Fibroblast of skin of left quadriceps (primary cell): ENCODE measurements at places on chromosomes 11 and 22.
A peak's percentile ranks its signal among the peaks of the same experiment; 100 is the strongest.

DNA sequence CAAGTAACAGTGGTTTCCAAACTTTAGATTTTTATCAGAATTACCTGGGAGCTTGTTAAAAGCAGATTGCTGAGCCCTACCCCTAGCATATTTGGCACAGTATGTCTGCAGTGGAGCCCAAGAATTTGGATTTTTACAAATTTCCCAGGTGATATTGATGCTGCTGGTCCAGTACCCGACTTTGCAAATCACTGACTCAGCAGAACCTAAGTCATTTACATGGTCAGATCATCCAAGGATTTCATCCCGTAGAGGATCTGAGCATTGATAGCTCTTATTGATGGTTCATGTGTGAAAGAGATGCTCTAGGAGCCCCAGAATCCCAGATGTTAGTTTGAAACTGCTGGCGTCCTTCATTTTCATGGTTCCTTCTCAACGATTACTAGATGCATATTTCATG is 6.0 kb downstream of the C11orf97 start:
- DNase-seq = no peak

DNA sequence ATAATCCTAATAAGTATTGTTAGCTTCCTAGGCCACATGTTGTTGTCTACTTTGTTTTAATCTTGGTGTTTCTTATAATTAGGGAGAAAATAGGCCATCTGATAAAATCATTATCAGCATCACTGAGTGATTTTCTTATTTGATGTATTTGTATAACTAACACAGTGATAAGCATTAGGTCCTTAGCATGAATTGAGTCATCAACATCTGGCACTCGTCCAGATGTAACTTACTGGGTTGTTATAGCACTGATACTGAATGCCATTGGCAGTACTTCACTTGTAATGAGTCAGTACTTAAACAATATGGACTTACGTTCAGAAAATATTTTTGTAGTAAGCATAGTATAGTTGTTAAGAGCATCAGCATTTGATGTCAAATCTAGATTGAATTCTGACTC is 16.2 kb downstream of the API5 start:
- DNase-seq = peak; percentile 81

GRCh38 chr11:58546841-58547240 is 28.8 kb downstream of the LPXN start:
- no peak for DNase-seq

DNA sequence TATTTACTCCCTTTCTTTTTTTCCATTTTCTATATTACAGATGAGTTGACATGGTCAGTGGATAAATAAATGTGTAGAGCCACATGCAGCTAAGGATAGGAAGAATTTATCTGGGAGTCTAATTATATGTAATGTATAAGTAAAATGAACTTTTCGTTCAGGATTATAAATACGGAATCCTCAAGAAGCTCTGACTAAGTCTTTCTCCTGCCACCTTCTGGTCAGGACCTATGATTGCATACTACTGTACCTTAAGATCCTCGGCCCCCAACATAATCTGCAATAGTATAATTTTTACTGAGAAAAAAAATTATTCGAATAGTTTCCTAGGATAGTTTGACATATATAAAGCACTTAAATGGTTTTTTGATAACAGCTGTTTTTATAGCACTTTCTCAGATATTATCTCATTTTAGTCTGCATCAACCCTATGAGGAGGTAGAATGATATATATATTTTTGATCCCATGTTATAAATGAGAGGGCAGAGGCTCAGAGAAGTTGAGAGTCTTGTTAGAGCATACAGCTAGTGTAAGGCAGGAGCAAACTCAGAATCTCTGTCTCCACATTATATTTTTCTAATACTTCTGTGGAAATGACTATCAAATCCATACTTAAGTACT is 36.1 kb downstream of the CCDC90B start:
- peak; percentile 13 for DNase-seq

GRCh38 chr22:41526830-41527799 is 17.2 kb downstream of the POLR3H start:
- DNase-seq = no peak

DNA sequence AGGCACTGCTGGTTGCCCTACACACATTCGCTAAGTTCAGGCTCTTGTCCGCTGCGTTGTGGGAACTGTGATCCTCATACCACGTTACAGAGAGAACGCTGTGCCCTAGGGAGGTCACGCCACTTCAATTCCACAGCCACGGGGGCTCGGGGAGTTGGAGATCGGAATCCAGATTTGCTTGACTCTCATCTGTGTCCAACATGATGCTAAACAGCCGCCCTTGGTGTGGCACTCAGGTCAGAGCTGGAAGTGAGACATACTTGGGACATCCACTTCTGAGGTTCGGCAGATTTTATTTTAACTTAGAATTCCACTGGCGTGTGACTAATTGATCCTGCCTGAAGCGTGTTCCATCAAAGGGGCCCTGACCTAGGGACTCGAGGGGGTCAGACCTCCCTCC is 41.7 kb downstream of the RIBC2 start:
- DNase-seq = no peak

DNA sequence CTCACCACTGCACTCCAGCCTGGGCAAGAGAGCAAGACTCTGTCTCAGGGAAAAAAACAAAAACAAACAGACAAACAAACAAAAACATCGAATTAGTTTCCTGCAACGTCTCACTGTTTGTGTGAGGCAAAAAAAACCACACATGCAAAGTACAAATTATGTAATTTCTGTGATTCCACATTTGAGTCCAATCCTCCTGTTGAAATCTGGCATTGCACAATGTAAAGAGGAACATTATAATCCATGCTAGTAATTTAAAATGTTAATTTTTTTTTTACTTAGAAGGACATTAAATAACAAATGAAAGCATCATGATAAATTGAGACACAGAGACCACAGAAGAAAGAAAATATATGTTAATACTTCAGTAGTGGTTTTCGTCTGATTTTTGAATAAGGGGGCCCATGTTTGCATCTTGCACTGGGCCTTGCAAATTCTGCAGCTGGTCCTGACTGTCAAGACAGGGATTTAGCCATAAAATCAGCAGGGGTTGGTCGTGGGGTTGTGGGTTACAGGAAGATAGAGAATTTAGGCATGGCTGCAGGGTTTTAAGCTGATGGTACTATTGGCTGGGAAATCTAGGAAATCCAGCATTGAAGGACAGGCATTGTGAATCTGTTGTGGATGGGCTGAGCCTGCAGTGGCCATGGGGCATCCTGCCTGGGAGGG is 102.6 kb upstream of the ALDH3B2 start:
- DNase-seq = no peak

DNA sequence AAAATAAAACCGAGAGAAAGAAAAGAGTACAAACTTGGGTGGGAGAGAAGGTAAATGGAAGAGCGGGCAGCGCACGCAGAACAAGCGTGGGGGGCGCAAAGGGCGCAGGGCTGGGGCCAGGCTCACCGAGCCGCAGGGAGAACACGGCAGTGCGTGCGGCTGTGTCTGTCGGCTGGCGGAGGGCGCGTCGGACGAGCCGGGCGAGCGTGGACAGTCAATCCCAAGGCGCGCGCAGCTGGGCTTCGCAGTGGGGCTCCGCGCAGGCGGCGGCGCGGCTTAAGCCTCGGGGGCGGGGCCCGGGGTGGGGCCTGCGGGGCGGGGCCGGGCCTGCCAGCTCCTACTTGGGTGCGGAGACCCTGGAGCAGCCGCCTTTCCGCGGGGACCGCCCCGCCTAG is at the start of gene UCP2:
Gene UCP2 (minus strand): TSS at position 249 of the 395 bp plus-strand sequence. CDS start 4,465 bp downstream, outside the sequence.
- DNase-seq = no peak

GRCh38 chr11:75308116-75308515 is 43.3 kb downstream of the ARRB1 start:
- DNase-seq = no peak

- peak; percentile 84 for DNase-seq
These were observed 14.5 kb downstream of the CTNND1 start for GRCh38 chr11:57776031-57776521.

DNA sequence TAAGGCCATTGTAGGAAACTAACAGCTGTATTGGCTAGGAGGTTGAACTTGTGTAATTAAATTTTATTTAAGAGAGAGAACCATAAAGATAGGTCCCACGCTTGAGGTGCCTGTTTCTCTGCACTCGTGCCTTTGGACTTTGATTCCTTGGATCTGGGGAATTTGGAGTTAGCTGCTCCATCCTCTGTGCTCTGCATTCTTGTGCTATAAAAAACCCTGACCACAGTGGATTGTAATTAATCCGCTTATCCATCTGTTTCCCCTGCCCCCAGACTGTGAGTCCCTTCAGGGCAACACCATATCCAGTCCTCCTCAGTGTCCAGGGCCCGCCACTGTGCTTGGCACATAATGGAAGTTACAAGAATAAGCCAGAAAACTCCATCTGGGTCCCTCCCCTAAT is 169.8 kb downstream of the SPON1 start:
- DNase-seq = peak; percentile 3

DNA sequence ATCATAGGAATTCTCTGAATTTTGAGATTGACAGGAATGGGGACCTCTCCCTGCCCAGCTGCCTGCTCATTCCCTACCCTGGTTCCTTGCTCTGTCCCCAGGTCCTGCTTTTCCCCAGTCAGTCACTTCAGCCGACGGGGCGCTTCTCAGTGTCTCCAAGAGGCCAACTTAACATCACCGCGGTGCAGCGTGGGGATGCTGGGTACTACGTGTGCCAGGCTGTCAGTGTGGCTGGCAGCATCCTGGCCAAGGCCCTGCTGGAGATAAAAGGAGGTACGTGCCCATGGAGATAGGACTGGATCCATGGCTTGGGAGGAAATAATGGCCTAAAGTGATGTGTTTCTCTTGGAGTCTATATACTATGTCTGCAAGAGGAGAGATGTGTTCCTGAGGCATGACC is 7.0 kb downstream of the ROBO3 start:
- DNase-seq = no peak

- DNase-seq = peak; percentile 19
These were observed 44.7 kb downstream of the CCDC90B start for GRCh38 chr11:83241291-83241946.

GRCh38 chr22:25085156-25085555 is 114.5 kb upstream of the CRYBB3 start:
- no peak for DNase-seq

DNA sequence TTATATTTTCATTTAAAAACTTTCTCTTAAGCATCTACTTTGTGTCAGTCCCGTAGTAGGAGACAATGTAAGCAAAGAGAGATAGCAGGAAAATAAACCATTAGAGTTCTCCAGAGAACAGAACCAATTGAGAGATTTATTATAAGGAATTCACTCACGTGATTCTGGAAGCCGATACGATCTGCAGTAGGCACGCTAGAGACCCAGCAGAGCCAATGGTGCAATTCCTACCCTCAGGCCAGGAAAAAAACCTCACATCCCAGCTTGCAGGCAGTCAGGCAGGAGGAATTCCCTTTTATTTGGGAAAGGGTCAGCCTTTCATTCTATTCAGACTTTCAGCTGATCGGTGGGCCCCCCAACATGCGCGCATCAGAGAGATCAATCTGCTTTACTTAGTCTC is 7.3 kb upstream of the PLEKHA7 start:
- no peak for DNase-seq

DNA sequence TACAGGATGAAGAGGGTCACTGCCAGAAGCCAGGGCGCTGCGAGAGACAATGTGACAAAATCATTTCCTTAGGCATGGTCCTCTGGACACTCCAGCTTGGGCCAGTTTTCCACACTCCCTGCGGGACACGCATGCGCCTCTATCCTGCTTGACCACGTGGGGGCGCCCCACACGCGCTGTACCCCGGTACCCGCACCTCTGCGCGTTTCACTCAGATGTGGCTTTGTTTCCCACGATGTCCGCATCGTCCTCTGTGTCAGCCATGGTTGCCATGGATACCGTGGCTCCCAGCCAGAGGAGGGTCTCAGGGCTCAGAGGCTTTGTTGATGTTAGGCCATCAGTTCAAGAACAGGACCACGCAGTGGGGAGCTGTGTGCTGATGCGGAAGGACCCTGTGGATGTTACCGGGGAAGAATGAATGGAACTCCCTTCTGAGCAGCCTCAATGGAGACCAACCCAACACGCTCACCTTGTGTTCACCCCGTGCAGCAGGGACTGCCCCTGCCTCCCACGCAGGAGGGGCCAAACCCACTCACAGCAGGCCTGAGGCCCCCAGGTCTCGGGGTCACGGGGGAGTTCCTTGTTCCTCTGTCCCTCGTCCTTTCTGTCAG is 101.1 kb upstream of the SLC22A12 start:
- DNase-seq = no peak

GRCh38 chr22:27022274-27022895 is 365.0 kb downstream of the MIAT start:
- no peak for DNase-seq

- DNase-seq = no peak
These were observed 1398.1 kb downstream of the BRD1 start for GRCh38 chr22:48429446-48430020.

DNA sequence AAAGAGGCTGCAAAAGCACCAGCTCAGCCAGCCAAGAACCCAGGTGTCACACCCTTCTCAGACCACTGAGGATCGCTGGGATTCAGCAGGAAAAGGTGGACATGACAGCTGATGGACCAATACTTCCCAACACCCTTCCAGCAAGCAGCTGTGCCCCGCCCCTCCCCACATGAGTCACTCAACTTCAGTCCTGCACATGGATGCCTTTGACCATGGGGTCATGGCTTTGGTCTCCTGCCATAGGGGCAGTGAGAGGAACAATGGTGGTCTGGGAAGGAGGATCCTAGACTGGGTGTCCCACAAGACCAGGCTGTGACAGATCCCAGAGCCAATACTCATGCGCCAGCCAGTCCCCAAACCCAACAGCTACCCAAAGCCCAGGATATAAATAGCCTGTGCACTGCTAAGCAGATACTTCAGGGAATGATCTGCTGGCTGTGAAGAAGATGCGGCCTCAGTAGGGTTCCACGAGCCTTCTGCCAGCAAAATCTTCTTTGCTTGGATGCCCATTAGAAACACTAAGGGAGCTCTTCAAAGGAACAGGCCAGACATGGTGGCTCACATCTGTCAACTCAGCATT is 5.5 kb upstream of the RGL4 start:
- DNase-seq = no peak

- no peak for DNase-seq
These were observed 43.4 kb downstream of the GRIK4 start for GRCh38 chr11:120554766-120555432.

- no peak for DNase-seq
These were observed 24.4 kb downstream of the USP47 start for GRCh38 chr11:11866203-11866602.

GRCh38 chr22:50303848-50304527 is 3.5 kb downstream of the PLXNB2 start:
- no peak for DNase-seq

DNA sequence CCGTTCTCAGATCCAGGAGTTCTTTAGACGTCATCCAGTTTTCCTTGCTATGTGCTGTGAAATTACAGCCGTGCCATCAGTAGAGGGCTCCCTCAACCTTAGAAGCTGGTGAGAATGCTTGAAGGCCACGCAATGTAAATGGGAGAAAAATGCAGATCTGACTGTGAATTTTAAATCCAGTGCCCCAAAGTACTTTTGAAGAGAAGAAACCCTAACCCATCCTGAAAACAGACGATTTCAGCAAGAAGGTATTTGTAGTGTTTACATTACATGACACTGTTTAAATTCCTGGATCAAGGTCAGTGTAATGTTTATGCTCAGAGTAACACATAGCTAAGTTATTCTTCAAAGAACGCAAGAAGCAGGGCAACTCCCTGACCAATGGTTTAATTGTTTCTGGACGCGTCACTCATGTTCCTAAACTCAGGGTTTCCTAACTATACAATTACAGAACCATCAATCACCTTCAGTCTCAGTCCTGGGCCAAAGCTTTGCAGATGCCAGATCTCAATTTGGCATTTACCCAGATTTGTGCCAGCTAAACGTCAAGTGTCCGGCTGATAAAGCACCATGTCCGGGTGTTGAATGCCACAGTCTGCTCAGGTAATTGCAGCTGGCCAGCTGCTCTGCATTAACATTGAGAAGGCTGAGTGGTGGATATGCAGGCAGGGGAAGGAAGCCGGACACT is 38.2 kb downstream of the ADAMTS8 start:
- no peak for DNase-seq
